ENCODE measurements at places on chromosomes 4 and X.

DNA sequence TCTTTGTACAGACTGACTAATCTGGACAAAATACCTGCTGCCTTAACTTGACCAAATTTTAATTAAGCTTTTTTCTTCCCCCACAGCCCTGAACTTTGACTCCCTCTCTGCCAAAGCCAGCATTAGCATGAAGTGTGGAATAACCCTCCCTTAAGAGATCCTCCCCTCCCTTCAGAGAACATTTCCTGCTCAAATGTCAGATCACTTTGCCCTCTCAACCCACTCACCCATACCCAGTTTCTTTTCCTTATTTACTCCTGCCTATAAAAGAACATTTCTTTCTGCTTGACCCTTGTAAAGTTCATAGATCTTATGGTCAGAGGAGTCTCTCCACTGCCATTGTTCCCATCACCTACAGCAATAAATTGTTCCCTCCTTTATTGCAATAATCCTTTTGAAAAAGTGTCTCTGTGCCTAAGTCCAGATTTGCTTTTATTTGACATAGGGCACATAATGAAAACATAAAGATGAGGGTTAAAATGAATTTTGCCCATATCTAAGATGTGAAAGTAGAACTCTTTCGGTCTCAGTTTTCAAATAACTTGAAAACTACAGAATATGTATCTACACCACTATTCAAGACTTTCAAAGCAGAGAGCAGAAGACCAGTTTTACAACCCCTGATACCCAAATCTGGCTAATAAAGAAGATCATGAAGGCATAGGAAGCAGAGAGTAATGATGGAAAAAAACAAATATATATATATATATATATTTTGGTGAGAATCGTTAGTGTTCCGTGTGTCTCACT, 289.7 kb upstream of the ANXA10 start:
- DNase-seq = no peak

DNA sequence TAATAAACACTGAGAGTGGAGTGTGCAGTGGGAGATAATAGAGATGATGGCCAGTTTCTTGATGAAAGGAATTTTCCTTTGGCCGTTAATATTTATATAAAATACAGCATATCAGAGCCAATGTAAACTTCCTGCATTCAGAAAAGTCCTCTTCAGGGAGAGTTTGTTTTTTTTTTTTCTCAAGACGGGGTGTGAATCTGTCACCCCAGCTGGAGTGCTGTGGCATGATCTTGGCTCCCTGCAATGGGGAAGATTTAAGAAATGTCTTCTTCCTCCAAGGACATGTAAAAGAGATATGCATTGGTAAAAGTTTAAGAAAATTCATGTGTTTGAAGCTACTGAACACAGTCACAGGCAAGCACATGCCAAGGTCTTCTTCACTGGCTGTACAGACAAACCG, 25.4 kb upstream of the TBC1D9 start:
- no peak for DNase-seq

DNA sequence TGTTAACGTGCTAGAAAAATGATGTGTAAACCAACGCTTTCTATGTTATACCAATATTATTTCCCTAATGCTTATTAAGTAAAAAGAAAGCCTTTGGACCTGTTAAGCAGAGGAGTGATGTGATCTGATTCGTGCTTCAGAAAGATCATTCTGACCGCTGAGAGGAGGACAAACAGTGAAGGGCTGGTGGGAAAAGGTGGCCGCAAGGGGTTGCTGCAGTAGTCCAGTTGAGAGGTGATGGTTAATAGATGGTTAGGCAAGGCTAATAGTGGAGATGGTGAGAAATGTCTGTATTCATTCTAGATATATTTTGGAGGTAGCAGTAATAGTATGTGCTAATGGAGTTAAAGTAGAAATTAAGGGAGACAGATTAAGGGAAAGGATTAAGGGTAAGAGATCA, 12.9 kb upstream of the VGLL1 start:
- no peak for DNase-seq

GRCh38 chr4:150236626-150237025, 158.4 kb downstream of the DCLK2 start:
- no peak for DNase-seq

GRCh38 chr4:64715741-64716140, 306.5 kb upstream of the TECRL start:
- no peak for DNase-seq

DNA sequence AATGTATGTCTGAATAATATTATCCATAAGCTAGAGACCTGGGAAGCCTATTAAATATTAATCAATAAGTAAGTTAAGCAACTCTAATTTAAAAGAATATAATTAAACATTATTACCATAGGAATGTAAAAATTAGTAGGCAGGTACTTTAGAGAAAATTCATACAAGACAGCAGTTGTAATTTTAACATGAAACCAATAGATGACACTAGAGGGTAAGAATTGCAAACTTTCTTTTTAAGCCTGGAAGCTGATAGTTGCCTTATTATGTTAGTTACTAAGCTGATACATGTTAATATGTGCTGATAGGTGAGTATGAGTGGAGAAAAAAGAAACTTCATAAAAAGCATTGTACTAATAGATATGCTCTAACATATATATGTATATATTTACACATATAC, 1157.4 kb downstream of the FAM133A start:
- DNase-seq = no peak

GRCh38 chr4:1090465-1091440, 22.6 kb downstream of the RNF212 start:
- DNase-seq = no peak

- DNase-seq = no peak
Observed at GRCh38 chr4:76434901-76435527, at the start of gene SHROOM3. SHROOM3 (plus strand) TSS chr4:76435229; CDS start chr4:76436053, 824 bp downstream.

DNA sequence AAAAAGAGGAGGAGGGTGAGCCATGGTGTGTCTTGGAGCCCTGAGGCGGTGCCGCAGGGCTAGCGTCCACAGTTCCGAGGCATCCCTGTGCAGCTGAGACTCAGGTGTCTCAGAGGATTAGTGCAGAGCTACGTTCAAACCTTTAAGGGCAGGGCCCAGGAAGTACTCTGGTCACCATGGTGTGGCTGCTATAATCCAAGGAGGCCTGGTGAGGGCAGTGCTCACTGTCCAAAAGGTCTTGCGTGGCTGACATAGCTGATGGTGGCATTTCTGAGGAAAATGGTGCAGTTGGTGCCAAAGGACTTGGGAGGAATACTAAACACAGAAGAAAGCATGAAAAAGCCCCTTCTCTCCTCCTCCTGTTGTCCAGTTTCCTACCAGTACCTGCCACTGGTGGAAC, 146.9 kb downstream of the DCHS2 start:
- no peak for DNase-seq

DNA sequence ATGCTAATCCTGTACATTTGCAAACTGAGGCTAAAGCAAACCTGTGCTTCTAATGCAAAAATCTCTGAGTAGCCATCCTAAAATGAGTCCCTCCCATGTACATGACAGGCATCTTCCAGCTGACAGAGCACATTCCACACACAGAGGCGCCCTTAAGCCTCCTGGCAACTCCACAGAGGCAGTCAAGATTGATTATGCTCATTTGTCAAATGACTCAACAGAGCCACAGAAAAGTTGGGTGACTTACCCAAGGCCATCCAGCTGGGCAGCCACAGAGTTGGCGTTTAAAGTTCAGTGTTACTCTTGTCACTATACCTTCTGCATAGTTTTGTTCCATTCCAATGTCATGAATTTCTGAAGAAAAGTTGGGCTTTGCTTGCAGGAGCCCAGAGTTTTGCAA, 394.6 kb upstream of the FGF13 start:
- DNase-seq = no peak

GRCh38 chr4:112938461-112939058, 110.9 kb upstream of the ANK2 start:
- DNase-seq = no peak

DNA sequence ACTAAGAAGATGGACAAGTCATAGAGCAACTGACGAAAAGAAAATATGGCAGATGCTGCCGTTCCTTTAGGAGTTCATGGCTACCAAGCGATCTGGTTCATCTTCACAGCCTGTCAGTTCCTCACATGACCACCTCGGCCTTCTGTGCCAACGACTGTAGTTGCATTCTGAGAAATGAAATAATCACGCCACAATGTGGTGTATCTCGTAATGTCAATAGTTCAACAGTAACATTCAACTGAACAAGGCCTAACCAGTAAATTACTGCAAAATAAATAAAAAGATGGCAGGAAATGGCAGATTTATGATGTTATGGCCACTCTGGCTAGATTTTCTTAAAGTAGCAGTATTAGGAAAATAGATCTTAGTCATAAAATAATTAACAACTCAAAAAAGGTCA, 4.4 kb downstream of the GPRIN3 start:
- DNase-seq = peak; percentile 63

GRCh38 chrX:9515973-9516538, 51.2 kb downstream of the TBL1X start:
- no peak for DNase-seq

GRCh38 chr4:26942871-26943270, 82.2 kb downstream of the STIM2 start:
- DNase-seq = no peak

- DNase-seq = no peak
Observed at GRCh38 chrX:20139966-20140365, 1.7 kb downstream of the EIF1AX start.

DNA sequence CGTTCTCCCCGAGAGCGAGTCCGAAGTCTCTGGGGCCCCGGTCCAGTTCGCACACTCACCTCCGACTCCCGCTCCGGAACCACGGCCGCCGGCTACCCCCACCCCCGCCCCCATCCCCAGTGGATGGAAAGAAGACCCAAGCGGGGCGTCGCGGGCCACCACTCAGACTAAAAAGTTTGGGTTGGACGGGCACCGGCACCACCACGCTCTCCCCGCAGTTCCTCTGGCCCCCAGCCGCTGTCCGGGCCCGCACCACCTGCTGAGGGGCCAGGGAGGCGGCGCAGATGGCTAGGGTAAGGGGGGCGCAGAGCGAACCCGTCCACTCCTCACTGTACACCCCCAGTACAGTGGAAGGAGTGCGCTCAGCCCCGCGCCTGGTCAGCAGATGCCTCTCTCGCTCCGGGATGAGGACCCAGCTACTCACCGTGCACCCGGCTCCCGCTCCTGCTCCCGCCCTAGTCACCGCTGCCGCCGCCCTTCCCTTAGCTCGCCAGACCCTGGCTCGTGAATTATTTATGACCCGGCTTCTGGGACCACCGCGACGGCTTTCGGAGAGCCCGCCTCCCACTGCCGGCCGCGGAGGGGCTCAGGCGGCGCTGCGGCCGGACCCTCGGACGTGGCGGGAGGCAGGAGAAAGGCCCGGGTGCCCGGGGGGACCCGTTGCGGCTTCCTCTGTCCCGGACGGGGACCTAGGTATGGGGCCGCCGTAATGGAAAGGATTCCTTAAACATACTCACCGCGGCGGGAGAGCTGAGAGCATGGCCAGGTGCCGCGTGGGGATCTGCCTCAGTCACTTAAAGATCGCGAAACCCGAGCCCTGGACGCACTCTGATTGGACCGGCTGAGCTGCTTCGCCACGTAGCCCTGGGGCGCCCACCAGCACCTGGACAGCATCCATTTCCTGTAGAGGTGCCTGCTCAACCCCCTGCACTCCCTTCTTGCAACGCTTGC, at the start of gene PROM1:
Gene PROM1, minus strand, starts transcription at position 783 of the 951 bp plus-strand sequence. CDS start 8,117 bp downstream, outside the sequence.
- DNase-seq = peak; percentile 30

DNA sequence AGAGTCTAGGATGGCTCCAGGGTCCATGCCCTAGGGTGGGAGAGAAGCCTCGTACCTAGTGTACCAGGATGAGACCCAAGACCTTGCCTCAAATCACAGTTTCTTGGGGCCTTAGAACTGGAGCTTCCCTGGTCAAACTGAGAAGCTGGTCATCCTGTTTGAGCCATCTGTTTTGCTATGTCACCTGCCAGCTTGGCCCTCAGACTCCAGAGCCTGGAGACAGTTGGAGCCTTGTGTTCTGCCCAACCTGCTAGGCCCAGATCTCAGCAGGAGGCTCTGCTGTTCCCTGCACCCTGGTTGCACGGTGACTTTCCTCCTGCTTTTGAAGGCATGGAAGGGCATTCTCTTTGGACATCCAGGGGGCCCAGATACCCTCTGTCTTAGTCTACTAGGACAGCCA, 206.3 kb upstream of the ATP6AP2 start:
- DNase-seq = no peak

DNA sequence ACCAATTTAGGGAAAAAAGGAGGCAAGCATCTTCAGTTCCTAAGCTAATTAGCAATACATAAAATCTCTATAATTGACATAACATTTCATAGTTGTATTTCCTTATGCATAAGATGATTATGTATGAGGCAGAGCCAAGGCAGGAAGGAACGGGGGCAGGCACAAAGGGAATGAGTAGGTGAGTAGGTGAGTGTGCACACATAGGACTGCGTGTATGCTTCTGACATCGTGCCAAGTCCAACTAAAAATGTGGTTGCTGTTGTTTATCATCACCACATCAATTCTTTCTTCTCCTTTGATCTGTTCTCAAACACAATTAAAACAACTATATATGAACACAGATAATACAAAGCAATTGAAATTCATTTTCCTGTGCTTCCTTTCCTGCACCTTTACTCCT, 131.2 kb downstream of the UNC5C start:
- no peak for DNase-seq

GRCh38 chr4:138576684-138577083, 334.5 kb upstream of the SLC7A11 start:
- no peak for DNase-seq

- DNase-seq = no peak
Observed at GRCh38 chrX:25287521-25287920, 271.8 kb upstream of the ARX start.

- DNase-seq = no peak
Observed at GRCh38 chr4:170271723-170272122, 182.0 kb upstream of the AADAT start.

DNA sequence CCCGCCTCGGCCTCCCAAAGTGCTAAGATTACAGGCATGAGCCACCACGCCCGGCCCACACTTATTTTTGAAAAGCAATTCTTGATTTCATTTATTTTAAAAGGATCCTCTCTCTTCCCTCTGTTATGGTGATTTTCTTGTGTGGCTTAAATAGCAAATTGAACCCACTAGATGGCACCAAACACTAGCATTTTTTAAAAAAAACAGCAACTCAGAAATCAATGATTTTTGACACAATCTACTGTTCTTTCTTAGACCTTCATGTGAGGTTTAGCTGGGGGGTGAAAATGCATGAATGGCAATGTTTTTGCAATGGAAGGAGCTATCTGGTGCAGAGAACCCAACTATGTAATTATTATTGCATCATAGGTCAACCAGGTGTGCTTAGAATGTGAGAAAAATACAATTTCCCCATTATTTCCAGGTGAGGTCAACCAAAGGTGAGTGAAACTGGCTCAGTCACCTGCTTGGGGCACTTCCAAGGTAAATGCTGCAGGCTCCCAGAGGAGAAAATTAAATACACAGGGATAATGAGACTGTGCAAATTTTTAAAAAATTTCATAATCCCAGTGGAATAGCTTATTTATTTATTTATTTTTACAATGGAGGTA, 226.7 kb upstream of the PRKX start:
- DNase-seq = no peak

- no peak for DNase-seq
Observed at GRCh38 chr4:107392951-107393350, 327.1 kb downstream of the PAPSS1 start.

GRCh38 chr4:17811078-17811603, 362 bp downstream of the NCAPG start:
- no peak for DNase-seq

DNA sequence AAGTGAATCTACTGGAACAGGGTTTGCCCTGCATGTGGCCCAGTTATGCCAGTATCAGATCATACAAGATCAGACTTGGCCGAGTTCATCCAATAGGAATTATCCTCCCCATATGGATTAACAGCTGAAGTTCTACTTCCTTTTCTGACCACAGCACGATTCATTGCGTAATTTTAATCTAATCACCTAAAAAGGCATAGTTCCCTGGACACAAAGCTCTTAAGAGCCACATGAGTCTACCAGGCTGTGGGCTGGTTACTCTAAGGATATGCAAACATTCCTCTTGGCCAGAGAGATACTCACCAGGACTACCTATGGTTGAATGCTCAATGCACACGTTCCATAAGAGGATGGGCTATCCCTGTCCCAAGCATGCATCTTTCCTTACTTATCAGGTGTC, 46.9 kb downstream of the CHST7 start:
- no peak for DNase-seq

Data from activated T-cell treated with anti-CD3 and anti-CD28 coated beads, Interleukin-2, amount 50 U/mL, for 48 hours (primary cell).